GM13977 (cell line): ENCODE measurements at places on chromosomes 16 and 17.
A peak's percentile ranks its signal among the peaks of the same experiment; 100 is the strongest.

GRCh38 chr16:31186176-31186575, 6.2 kb downstream of the FUS start:
- DNase-seq, result no peak

DNA sequence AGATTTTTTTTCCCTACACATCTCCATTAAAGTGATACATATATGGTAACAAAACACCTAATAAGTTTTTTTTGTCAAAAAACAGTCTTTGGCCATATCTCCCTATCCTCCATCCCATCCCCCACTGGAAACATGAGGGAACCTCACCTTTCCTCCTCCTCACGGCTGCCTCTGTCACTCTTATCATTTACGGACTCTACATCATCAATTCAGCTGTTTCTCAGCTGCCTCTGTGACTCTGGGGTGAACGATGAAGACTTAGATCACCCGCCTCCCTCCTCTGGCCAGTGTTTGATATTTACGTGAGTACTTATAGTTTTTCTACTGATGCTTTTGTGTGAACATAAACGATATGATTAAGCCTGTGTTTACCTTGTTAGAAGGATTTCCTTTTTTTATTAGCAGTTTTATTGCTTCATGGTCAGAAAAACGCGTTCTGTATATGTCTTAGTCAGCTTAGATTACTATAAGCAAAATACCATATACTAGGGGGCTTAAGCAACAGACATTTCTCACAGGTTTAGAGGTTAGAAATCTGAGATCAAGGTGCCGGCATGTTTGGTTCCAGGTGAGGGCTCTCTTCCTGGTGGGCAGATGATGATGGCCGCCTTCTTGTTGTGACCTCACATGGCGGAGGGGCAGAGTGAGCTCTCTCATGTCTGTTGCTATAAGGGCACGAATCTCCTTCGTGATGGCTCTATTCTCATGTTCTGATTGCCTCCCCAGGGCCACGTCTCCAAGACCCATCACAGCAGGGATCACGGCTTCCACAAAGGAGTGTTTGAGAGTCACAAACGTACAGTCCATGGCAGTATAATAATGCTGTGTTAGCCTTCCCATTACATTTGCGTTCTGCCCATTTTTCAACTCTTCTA, 32.1 kb downstream of the DNAH17 start:
- no peak for DNase-seq

DNA sequence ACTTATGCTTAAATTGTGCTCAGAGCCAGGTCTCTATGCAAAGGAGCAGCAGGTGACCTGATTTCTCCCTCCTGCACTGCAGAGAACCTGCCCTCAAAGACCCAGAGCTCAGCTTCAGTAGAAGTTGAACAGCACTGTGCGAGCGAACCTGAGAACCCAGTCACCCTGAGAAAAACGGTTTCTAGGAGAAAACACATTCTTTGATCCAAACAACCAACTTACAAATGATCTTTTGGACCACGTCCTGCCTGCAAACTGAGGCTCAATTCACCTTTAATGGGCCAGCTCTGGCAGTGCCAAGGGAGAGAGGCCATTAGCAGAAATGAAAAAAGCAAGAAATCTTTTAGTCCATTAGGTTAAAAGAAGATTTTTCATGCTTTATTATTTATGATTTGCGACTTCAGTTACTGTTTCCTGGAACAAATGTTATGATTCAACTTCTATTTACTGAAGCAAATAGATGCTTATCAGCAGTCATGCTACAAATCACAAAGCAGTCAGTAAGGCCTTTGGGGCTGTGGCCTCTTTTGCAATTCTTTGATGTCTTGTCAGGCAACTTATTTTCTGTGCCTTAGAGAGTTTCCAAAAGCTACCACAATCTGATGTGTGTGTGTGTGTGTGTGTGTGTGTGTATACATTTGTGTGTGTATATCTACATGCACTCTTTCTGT, 65.7 kb upstream of the LRRC37A3 start:
- DNase-seq, result no peak

DNA sequence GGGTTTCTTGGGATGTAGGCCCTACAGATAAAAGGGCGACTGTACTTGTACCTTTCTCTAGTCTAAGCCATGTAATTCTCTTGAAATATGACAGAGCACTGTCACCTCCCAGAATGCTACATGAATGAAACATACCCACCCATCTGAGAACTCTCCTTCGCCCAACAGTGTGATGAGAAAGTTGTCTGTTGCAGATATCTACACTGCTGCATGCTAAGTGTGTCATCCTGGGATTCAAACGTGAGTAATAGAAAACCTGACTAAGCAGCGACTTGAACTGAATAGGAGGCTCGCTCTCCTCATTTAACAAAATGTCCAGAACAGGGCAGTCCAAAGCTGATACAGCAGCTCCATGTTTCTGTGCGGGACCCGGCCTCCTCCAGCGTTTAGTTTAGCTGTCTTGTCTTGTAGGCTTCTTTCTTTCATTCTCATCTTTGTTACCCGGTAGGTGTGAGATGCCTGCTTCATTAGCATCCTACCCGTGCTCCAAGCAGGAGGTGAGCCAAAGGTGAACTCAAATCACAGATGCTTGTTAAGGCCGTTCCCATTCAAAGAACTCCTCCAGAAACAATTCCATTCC, 211.9 kb downstream of the PRKCA start:
- DNase-seq, result no peak

GRCh38 chr17:46212634-46213435, 19.6 kb upstream of the KANSL1 start:
- peak; percentile 72 for DNase-seq

- DNase-seq, result no peak
Measured at GRCh38 chr17:57344261-57344660, 87.9 kb downstream of the MSI2 start.

GRCh38 chr16:85025781-85026653, 1.6 kb upstream of the KIAA0513 start:
- DNase-seq, result no peak

DNA sequence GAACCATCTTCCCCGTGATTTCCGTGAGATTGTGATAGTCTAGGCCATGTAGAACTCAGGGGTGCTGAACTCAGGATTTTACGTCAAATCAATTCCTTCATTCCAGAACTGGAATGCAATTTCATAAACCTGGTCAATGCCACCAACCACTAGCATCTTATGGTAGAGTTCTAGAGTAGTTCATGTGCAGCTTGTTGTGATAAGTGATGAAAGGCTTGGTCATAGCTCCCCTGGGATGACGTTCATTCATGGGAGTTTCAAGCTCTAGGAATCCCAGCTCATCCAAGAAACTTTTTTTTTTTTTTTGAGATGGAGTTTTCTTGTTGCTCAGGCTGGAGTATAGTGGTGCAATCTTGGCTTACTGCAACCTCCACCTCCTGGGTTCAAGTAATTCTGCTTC, 3.7 kb upstream of the DPEP2 start:
- peak; percentile 1 for DNase-seq

DNA sequence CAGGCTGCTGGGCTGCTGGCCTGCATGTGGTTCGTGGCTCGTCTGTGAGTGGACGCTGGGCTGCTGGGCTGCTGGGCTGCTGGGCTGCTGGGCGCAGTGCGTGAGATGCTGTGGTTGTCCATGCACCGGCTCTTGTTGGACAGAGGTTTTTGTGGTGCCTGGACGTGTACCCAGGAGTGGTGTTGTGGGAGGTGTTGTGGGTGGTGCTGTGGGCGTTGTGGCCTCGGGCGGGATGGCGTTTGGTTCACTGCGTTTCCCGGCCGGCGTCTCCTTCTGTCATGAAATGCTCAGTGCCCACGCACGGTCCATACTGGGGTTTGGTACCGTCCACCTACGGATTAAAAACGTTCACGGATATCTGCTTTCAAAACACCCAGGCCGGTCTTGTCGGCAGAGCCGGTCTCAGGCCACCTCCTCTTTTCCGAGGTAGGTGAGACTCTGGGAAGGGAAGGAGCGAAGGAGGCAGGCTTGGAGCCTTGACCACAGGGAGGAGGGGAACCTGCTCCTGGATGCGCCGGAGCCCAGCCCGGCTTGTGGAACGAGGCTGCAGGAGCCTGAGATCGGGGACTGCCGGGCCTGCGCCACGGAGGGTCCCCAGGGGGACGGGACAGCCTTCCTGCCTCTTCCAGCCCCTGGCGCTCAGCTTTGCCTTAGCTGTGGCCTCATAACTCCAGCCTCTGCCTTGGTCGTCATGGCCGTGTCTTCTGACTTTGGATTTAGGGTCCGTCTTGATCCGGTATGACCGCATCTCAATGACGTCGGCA, 29.8 kb upstream of the GNG13 start:
- no peak for DNase-seq

DNA sequence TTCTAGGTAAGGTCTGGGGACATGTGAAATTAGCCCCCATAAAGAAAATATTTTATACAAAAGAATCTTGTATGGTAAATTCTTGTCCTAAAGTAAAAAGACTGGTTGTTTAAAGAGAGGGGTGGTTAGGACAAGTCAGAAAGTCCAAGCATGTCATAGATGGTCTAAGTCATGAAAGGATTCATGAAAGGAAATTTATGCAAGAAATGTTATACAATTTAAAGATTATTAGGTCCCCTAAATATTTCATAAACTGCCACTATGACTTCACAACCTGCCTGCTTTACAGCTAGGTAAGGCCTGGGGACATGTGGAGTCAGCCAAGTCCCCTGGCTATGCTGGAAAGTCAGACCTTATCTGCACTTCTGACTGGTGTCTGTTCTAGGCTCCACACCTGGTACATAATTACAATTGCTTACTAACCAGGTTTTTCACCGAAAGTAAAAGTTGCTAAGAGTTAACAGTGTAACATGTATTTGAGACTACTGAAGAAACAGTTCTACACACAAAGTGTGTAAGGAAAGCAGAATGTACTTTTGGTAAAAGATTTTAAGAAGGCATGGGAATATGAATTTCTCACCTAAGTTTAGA, 17.0 kb downstream of the N4BP1 start:
- DNase-seq, result no peak

DNA sequence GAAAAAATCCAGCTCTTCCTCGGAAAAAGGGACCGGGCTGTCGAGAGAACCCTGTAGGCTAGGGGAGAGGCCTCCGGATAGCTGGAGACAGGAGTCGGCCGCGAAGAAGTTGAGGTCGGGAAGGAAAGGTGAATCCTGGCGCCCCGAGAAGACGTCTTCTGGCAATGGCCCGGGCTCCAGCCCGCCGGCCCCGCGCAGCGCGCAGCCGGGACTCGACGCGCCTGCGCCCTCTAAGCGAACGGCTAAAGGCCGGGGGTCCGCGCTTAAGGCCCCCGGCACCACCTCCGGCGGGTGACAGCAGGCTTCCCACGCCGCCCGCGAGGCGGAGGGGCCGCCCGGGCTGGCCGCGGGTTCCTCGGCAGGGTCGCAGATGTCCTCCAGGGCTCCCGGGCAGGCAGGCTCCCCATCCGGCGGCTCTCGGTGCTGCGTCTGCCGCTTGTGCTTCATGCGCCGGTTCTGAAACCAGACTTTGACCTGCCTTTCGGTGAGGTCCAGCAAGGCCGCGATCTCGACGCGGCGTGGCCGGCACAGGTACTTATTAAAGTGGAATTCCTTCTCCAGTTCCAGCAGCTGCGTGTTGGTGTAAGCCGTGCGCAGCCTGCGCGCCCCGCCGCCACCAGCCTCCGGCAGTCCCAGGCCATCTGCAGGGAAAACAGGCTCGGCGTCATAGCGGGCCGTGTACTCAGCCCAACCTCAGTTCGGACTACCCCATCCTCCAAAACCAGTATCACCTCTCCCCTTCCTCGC, 1.6 kb downstream of the HOXB2 start:
- DNase-seq, result peak; percentile 84

- DNase-seq, result no peak
Measured at GRCh38 chr16:84054916-84055315, 12.3 kb upstream of the SLC38A8 start.

- no peak for DNase-seq
Measured at GRCh38 chr17:78629436-78629995, 52.3 kb upstream of the DNAH17 start.

DNA sequence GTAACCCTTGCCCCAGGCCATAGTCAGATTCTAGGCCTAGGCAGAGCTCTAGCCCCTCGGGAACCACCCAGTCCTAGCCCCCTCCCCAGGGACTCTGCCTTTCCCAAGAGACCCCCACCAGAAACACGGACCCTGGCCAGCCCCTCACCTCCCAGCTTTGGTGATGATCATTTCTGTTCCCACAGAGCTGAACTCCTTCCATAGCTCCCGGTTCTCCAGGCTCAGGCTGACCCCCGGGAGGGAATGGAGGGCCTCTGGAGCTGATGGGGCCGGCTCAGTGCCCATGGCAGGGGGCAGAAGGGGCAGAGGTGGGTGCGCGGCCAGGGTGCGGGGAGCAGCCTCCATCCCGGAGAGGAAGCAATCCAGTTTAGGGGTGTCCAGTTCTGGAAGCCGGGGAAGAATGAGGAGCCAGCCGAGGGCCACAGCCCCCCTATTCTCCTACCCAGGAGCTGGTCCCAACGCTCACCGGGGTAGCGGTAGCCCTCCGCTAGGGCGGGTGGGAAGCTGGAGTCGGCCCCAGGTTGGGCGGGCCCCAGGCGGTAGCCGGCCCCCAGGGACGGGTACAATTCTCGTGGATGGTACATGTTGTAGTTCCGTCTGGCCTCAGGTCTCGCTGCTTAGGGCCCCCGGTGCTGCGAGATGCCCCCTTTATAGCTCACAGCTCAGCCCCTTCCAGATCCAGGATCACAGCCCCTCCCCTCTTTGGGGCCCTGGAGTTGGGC, 953 bp downstream of the TBX6 start:
- DNase-seq, result no peak

GRCh38 chr16:67425580-67425979, 5.3 kb upstream of the HSD11B2 start:
- no peak for DNase-seq

- DNase-seq, result peak; percentile 74
Measured at GRCh38 chr17:74770498-74771318, 5.4 kb downstream of the NAT9 start.

DNA sequence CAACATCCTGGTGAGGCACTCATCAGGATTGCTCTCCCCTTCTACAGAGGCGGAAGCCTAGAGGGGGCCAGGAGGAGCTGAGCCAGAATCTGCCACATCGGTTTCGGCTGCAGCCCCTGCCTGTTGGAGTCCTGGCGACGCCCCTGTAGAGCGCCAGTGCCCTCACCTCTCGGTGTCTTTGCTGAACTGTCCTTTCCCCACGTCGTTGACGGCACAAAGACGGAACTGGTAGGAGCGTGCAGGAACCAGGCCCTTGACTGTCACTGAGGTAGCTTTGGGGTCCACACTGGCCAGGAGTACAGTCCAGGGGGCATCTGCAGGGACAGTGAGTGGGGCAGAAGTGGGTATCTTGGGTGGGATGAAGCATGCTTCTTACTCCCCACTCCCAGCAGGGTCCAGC, 110.3 kb upstream of the CDC42EP4 start:
- no peak for DNase-seq

DNA sequence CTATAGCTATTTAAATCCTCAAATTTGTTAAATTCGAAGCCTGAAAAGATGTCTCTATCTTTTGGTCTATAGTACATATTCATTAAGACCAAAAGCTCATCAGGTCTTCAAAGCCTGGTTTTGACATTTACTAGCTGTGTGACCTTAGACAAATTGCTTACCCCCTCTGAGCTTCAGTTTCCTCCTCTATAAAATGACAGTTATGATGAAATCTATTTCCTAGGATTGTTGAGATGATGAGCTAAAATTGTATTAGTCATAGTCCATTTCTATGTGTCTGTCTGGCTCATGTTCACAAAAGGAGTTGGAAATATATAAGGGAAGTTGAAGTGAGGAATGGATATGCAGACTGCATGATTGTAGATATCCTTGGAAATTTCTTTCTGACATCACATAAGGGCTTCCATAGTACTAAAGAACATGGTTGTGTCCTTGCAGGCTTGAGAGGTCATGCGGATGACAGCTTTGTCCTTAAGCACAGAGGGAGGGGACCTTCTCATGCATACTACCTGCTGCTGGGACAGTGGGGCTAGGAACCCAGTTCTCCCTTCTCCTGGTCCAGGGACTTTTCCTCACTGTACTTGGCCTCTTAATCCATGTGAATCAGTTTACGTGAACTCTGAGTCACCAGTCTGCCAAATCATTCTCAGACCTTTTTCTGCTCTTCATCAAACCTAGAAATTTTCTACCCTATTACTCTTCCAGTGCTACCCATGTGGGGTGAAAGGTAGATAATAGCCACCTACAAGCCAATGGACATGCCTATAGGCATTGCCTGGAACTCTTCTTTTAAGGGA, 487.5 kb upstream of the SALL1 start:
- DNase-seq, result no peak
